ENCODE measurements at places on chromosomes 6 and 20.

DNA sequence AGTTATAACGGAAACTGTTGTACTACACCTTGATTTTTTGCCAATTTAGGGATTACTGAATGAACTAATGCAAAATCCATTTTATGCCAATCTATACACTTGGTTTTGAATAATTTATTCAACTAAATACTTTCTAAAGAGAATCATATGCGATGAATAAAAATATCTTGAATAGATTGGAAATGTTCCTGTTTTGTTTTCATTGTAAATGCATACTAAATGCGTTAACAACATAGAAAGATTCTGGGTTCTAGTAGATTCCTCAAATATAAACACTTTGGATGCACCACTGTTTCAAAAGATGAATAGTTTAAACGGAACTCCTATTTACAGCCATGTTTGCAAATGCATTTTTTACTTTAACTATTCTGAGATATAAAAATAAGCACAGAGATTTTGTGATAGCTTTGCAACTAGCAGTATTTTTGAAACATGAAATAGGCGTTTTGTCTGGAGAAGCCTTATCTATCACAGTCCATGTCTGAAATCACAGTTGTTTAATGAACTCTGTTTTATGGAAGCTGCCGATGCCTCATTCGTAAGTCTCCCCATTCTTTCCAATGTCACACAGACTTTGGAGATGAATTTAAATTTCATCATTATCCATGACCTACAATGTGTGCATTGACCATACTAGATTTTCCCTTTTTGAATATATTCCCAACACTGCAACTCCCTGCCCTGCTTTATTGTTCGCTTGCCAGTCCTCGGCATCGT is 277.7 kb upstream of the QKI start:
- no peak for DNase-seq

DNA sequence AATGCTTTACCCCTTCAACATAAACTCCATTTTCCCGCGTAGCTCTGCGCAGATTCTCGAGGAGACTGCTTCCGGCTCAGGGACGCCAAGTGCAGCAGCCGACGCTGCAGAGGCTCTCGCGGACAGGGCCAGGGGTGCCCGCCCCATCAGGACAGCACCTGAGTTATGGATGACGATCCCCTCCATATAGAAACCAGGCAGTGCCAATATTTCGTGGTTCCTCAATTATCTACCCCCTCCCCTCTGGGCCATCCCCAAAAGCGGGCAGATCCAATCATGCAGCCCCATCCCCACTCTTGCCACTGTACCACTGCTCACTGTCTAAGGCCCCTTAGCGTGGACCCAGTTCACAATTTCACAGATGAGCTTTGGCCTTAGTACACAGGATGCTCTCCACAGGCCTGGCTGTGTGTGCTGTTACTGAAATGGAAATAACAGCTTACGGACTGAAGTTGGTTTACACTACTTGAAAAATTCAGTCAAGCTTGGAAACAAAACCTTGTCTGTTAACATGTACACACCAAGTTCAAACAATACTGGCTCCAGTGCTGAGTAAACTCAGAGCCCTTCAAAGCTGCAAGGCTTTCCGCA is 74.5 kb downstream of the DACT2 start:
- no peak for DNase-seq

GRCh38 chr6:131947986-131948661 is 3.0 kb downstream of the CCN2 start:
- no peak for DNase-seq

DNA sequence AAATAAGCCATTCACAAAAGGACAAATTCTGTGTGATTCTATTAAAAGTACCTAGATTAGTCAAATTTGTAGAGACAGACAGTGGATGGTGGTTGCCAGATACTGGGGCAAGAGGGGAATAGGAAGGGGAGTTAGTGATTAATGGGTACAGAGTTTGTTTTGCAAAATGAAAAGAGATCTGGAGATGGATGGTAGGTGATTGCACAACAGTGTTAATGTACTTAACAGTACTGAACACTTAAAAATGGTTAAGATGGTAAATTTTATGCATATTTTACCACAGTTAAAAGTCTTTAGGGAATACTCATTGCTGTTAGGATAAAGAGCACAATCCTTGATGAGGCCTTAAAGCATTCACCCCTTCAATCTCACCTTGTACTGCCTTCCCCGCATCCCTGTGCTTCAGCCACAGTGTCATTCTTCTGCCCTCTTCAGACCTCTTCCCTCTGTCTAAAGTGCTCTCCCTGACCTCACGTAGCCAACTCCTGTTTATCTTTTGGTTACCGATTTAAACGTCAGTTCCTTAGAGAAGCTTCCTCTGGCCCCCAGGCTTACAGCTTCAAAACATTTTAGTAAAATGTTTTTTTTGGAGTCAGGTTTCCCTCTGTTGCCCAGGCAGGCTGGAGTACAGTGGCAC is 11.8 kb downstream of the PSMF1 start:
- DNase-seq = no peak

- DNase-seq = no peak
Measured at GRCh38 chr6:47729019-47729418, 30.6 kb downstream of the ADGRF4 start.

DNA sequence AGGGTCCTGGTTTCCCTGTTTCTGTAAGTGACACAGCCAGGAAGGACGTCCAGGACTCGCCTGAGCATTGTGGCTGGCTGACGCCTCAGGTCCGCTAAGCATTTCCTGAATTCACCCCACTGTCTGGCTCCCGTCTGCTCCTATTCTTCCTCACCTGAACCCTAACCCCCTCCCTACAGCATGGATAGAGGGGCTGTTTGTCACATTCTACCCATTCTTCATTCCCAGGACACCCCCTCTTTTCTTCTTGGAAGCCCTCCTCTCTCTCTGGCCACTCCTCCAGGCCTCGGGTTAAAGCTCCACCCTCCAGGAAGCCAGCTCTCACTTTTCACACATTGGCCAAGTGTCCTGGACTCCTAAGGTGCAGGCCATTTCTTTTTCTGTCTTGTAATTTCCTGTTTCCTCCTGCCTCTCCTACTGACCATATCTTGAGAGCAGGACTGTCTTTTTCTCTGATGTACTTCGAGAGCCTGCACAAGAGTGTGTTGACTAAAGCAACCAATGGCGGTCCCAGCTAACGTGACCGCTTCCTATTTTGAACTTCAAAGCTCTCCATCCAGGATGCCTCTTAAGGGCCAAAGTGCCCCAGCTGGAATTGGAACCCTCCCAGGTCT is 24.2 kb upstream of the MYMX start:
- DNase-seq = no peak

GRCh38 chr6:16205377-16206144 is 32.8 kb upstream of the GMPR start:
- DNase-seq = no peak

- DNase-seq = no peak
Measured at GRCh38 chr20:58441723-58442122, 52.7 kb downstream of the VAPB start.

GRCh38 chr6:149484733-149485700 is at the start of gene ZC3H12D:
ZC3H12D (minus strand) TSS chr6:149485014; CDS start chr6:149474543, 10,471 bp downstream.
- DNase-seq = peak; percentile 86

DNA sequence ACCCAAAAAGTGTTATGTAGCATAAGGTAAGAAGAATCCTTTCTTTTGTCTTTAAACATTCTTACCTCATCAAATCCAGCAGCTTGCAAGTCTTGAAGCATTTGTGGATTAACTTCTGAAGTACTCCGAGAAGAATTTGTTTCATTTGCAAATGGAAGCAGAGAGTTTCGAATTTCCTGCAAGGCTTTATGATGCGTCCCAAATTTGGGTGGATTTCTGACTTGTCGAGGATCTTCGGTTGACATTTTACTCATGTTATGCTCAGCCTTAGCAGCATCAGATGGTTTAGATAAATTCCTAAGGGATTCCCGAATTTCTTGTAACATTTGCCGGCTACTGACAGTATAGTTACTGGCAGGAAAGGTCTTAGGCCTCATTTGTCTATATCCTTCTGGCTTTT is 16.2 kb downstream of the LATS1 start:
- no peak for DNase-seq

GRCh38 chr20:45945678-45946148 is 11.2 kb downstream of the PCIF1 start:
- no peak for DNase-seq

DNA sequence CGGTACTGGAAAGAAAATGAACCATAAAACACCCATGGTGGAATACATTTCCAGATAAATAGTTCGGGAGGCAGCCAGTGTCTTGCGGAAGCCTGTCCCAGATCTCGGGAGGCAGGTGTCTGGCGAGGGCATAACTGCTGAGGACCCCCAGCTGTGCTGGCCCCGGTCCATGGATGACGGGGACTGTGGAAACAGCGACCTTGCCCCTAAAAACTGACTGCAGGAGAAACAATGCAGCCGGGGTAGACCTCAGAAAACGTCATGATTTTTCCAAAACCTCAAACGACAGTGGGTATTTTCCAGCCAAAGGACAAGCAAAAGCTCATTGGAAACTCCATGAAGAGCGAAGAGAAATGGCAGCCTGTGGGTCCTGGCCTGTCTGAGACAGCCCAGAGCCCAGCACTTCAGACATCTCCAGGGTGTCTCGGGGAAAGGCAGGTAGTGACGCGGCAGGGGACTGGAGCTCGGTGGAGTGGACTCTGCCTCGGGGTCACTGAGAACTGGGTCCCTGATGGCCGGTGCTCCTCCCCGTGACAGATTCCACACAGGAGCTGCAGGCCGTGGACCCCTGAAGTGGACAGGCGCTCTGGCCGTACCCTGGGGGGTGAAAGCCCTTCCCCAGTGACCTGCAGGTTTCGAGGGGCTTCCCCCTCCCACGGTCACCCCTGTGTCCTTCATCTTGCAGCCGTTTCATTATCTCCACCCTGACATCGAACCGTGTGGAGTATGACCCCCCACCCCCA is 188.6 kb downstream of the SYNDIG1 start:
- no peak for DNase-seq

GRCh38 chr6:100472674-100473073 is 8.0 kb upstream of the SIM1 start:
- no peak for DNase-seq

DNA sequence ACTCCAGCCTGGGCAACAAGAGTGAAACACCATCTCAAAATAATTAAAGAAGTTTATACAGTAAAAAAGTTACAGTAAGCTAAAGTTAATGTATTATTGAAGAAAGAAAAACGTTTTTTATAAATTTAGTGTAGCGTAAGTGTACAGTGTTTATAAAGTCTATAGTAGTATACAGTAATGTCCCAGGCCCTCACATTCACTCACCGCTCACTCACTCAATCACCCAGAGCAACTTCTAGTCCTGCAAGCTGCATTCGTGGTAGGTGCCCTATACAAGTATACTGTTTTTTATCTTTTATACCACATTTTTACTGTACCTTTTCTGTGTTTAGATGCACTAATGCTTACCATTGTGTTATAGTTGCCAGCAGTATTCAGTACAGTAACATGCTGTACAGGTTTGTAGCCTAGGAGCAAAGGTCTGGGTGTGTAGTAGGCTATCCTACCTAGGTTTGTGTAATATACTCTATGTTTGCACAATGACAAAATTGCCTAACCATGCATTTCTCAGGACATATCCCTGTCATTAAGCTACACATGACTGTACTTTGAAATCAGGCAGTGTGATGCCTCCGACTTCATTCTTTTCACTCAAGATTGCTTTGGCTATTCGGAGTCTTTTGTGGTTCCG is 16.7 kb downstream of the MGME1 start:
- no peak for DNase-seq

DNA sequence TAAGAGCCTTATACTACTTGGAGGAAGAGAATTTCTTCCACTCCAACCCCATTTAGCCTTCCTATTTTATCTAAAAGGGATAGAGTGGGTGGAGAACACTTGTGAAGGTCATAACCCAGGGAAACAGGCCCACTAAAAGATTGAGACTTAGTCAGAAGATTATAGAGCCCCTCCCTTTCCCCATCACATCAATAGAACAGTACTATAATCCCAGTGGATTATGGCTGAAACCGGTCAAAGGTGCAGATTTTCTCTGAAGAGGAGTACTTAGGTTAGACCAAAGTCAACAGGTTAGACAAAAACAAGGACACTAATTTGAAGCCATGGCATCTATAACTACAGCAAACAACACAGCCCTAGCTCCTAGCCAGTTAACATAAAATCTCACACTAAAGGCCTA is 330.9 kb upstream of the NOX3 start:
- DNase-seq = no peak

- peak; percentile 63 for DNase-seq
Measured at GRCh38 chr20:63635431-63636141, 8.7 kb upstream of the GMEB2 start.

DNA sequence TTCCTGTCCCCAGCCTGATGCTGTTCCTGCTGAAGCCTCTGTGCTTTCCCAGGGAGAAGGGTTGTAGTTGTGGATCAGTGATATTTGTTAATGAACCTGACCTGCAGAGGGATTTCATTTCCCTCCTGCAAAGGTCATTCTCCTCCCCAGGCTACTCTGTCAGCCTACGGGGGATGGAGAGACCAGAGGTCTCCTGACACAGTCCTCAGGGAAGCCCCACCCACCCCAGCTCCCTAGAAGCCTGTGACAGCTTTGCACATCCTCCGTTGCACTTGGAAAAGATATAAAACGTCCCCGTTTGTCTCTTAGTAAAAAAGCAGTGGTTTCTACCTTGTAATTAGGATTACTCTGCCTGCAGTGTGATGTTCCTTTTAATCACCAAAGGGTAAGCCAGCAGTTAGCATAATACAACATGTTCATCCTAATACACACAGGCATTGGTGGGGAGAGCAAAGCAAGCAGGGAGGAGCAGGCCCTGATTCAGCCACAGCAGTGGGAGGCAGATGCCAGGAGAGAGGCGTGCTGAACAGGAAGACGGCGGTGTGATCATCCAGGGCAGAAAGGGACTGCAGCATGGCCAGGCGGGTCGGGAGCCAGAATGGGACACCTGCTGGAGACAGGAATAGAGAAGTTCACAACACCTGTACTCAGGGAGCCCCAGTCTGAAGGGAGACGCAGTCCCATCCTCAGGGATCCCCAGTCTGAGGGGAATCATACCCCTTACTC is 293.5 kb downstream of the LRFN2 start:
- DNase-seq = no peak

- DNase-seq = no peak
Measured at GRCh38 chr6:128479991-128480390, 40.4 kb downstream of the PTPRK start.

DNA sequence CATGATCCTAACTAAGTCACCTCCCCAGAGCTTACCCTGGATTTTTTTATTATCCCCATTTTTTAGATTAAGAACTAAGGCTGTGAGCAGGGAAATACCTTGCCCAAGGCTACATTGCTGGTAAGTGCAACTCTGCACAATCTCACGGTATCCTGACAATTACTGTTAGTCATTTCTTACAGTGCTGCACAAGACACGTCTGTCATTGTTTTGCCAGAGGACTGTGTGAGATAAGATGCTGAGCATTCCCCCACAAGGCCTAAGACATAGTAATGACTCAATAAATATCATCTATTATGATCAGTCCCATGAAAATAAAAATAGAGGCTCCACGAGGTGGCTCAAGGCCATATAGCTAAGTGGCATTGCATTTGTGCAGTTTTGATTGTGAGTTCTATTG is 21.0 kb downstream of the PFDN4 start:
- no peak for DNase-seq

GRCh38 chr6:13663986-13664385 is 47.6 kb downstream of the RANBP9 start:
- DNase-seq = no peak

DNA sequence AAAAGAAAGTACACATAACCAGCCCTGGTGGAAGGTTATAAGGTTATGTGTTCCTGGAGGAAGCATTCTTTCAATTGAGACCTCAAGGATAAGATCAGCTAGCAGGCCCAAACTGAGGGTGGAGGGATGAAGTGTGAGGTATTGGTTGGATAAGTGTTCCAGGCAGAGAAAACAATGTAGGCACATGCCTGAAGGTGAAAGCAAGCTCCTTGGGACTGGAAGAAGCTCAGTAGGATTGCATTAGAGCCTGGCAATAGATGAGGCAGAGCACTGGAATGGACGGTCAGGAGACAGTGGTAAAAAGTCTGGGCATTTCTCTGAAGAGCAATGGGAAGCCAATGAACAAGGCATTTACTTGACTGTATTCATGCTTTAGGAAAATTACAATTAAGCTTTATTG is 89.9 kb upstream of the SHLD1 start:
- DNase-seq = no peak

Measured in activated naive CD4-positive, alpha-beta T cell treated with anti-CD3 and anti-CD28 coated beads, Interleukin-2, amount 50 U/mL, for 16 hours (primary cell).